ENCODE measurements at places on chromosomes 3 and 15.

GRCh38 chr3:173785004-173785403 is 387.5 kb downstream of the NLGN1 start:
- no peak for DNase-seq

- no peak for DNase-seq
These were observed 48.3 kb upstream of the TRIM42 start for GRCh38 chr3:140629357-140630137.

GRCh38 chr3:155978324-155978723 is 107.9 kb downstream of the GMPS start:
- DNase-seq: no peak

DNA sequence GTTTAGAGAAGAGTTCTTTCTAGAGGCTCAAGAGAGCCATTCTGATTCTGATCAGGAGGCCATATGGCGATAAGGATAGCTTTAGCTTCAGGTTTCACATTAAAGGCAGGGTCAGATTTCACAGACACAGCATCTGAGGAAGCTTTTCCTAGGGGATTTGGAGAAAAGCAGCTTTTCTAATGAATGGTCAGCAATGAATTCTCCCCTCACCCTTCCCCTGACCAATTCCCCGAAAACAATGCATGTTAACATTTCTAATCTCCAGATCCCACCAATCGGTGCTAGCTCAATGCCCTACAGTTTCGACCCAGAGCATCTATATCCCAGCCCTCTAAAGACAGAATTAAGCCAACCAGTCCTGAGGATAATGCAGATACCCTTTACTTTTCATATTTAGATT is 9.8 kb downstream of the AGBL1 start:
- no peak for DNase-seq

DNA sequence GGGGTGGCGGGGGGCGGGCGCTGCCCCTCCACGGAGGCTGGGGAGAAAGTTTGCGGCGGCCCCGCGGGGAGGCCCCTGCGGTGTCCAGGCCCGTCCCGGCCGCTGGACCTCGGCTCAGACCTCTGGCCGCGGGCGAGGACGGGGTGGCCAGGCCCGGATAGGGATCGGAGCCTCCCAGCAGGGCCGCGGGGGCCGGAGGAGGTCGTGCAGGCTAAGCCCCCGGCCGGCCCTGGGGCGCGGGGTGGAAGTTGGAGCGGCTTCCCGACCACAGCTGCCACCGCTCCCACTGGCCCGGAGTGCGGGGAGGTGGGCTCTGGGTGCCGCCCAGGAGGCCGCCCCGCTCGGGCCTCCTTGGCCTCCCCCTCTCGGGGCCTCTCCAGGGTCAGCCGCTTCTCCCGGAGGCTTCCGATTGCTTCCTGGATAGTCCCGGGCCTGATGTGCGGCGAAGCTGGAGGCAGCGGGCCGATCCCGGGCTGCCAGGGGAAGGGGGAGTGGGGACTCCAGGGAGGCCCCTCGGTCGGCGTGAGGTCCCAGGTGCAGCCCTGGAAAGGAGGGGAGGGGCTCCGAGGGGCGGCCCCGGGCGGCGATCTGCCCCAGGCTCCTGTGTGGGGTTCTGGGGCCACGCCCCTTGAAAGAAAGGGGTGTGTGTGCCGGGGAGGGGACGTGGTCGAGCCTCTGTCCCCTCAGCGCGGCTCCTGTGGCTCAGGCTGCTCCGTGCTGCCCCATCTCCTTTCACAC is 907 bp downstream of the PLXNA1 start:
- DNase-seq: no peak

- no peak for DNase-seq
These were observed 915.6 kb downstream of the TUSC7 start for GRCh38 chr3:117625174-117625573.

- DNase-seq: no peak
These were observed 71.1 kb downstream of the LYZL4 start for GRCh38 chr3:42339321-42339720.

DNA sequence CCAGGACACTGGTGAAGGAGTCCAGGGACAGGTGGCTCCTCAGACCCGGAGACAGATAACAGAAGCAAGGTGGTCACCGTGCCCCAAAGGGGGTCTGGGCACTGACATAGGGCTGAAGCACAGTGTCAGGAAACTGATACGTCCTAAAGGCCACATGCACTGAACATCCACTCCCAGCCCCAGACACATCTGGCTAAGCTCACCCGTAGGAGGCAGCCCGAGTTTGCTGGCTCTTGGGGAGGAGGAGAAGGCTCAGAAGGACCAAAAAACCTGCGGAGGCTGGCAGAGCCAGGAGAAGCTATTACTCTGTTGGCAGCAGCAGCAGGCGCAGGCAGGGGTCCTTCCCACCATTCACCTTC is 1.2 kb downstream of the CACNA2D2 start:
- no peak for DNase-seq

- peak; percentile 42 for DNase-seq
These were observed 646 bp upstream of the SLC35G2 start for GRCh38 chr3:136818191-136818768.

DNA sequence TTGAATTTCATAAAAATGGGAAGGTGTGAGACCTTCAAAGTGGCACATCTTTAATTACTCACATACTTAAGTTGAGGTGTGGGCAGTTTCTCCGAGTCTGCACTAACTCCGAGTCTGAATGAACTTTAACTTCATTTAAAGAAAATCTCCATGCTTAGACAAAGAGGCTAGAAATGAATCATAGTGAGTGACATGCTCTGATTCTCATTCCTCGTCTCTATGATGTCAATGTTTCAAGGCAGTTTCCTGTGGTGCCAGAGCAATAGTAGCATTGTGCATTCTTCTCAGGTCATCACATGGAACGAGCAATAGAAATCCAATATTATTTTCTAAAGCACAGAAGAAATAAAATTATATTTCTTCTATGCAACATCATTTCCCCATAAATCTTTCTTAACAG is 224.8 kb downstream of the KCNMB2 start:
- no peak for DNase-seq
